ENCODE measurements at places on chromosomes 13 and 19.

GRCh38 chr13:87953381-87953780, 282.2 kb downstream of the SLITRK5 start:
- no peak for DNase-seq

- no peak for DNase-seq
These were observed 410.9 kb upstream of the SPRY2 start for GRCh38 chr13:80751854-80752253.

DNA sequence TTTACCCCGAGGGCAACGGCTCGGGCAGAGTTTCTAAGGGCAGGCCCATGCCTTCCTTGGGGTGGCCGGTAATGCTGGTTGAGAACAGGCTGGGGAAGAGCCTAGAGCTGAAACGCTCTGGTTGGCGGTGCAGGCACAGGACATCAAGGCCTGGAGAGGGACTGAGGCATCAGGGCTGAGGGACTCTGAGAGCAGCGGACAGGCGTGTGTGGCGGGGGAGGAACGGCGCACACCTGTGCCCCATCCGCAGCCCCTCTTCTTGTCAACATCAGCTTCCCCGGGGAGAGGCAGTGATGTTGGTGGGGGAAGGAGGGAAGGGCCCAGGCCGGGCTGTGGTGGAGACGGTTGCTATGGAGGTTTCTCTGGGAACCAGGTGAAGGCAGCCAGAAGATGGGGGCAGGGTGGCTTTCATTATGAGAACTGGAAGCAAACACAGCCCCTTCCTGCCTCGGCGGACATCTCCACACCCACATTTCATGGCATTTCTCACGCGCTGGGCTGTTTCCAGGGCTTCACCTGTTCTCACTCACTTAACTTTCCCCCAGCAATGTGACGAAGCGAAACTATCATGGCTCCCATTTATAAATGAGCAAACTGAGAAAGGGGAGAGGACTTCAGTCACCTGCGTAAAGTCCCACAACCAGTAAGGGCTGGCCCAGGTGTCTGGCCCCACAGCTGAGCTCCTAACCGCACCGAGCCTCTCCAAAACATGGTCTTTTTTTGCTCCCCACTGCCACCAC, 8.2 kb upstream of the ATF5 start:
- no peak for DNase-seq

GRCh38 chr19:54271106-54271505, 9.8 kb downstream of the LILRB2 start:
- DNase-seq: peak; percentile 97

DNA sequence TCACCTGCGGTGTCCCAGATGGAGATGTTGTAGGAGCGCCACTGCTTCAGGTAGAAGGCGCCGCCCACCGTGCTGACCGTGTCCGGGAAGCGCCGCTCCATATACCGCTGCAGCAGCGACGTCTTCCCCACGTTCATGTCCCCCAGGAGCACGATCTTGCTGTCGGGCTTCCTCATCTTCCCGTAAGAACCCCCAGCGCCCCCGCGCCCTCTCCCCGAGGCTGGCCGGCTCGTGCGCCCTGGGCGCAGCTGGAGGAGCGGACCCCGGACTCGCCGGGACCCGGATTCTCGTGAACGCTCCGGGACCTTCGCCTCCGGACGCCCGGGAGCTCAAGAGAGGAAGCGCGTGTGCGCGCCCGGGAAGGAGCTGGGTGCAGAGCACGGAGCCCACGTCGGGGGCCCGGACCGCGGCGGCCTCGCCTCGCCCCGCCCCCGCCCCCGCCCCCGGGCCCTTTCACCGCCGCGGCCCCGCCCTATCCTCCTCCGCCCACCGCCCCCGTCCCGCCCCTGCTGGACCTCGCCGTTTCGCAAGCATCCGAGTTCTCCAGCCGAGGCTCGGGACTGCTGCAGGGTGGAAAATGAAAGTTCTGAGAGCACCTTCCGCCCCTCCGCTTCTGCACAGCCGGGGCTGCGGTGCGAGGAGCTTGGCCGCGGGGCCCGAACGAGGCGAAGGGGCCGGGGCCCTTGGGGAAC, at the start of gene RAB20:
Gene RAB20 (minus strand): TSS at position 379 of the 692 bp plus-strand sequence. CDS start 203 bp downstream, at position 176.
- DNase-seq: peak; percentile 89

All from inflammatory macrophage treated with lipopolysaccharide for 4 hours (primary cell).